ENCODE measurements at places on chromosomes 11 and 22. TPM values are rescaled to one million over a fixed set of nuclear protein-coding genes. Genes with fewer than 3 reads are reported as not detected.

- no peak for DNase-seq
These were observed 583 bp downstream of the APLP2 start for GRCh38 chr11:130070109-130070845.

GRCh38 chr11:130478881-130479280, 30.4 kb downstream of the ADAMTS15 start:
- DNase-seq: no peak

OR4D5 gene
- total RNA-seq: not detected

DNA sequence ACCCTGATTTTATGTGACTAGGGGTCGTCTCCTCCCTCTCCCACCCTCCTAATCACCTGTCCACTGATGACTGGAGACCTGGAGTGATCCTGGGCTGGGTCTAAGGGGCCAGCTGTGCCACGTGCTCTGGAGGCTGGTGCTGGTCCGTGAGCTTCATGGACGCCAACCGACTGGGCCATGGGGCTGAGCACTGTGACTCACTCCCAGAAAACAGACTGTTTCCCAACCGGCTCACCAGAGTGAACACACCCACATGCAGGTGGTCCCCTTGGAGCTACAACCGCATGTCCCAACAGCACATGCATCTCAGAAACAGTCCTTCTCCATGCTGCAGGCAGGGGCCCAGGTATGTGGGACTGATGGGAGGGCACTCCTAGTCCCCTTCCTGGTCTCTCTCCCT, 14.0 kb upstream of the LMO1 start:
- DNase-seq: no peak

- no peak for DNase-seq
These were observed 618 bp upstream of the CERK start for GRCh38 chr22:46738647-46739093.

GRCh38 chr11:77823775-77824174, 2.8 kb downstream of the AAMDC start:
- no peak for DNase-seq

ZNF202 gene
- 9.3 TPM for total RNA-seq

AQP11 gene
- 2.5 TPM for total RNA-seq

DNA sequence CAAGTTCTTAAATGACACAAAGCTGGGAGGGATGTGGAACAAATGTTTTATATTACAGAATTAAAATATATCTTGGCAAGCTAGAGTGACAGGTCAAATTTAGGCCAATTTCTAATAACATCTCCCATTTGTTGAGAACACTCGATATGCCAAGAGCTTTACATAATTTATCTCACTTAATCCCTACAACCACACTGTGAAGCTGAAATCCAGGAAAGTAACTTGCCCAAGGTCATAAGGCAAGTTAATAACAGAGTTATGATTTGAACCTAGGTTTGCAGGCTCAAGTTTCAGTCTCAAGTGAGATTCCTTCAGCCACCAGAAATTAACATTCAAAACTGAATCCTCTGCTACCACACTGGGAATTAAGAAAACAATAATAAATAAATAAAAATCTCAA, 38.3 kb downstream of the RAB30 start:
- no peak for DNase-seq

DNA sequence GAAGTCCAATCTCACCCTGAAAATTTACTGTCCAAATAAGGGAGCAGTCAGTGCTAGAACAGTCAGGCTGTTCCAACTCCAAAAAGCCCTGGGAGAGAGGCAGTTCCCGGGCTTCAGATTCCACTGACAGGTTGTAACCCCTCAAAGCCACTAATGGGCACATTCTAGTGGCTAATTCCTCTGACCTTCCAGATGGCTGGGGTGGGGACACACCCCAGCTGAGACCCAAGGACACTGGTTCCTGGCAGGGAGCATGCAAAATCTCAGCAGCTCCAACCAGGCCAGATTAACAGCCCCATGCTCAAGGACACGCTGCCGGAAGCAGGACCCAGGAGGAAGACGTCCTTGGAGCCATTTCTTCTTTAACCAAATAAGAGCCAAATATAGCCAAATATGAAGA, 92.7 kb downstream of the RPL27A start:
- DNase-seq: no peak

- DNase-seq: no peak
These were observed 130.9 kb upstream of the SEZ6L start for GRCh38 chr22:26038365-26038764.

TENM4 gene
- total RNA-seq: 27.8 TPM

DNA sequence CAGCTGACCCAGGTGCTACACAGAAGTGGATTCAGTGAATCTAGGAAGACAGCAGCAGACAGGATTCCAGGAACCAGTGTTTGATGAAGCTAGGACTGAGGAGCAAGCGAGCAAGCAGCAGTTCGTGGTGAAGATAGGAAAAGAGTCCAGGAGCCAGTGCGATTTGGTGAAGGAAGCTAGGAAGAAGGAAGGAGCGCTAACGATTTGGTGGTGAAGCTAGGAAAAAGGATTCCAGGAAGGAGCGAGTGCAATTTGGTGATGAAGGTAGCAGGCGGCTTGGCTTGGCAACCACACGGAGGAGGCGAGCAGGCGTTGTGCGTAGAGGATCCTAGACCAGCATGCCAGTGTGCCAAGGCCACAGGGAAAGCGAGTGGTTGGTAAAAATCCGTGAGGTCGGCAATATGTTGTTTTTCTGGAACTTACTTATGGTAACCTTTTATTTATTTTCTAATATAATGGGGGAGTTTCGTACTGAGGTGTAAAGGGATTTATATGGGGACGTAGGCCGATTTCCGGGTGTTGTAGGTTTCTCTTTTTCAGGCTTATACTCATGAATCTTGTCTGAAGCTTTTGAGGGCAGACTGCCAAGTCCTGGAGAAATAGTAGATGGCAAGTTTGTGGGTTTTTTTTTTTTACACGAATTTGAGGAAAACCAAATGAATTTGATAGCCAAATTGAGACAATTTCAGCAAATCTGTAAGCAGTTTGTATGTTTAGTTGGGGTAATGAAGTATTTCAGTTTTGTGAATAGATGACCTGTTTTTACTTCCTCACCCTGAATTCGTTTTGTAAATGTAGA, 1.7 kb downstream of the MALAT1 start:
- no peak for DNase-seq

APOA4 gene
- total RNA-seq: not detected

DNA sequence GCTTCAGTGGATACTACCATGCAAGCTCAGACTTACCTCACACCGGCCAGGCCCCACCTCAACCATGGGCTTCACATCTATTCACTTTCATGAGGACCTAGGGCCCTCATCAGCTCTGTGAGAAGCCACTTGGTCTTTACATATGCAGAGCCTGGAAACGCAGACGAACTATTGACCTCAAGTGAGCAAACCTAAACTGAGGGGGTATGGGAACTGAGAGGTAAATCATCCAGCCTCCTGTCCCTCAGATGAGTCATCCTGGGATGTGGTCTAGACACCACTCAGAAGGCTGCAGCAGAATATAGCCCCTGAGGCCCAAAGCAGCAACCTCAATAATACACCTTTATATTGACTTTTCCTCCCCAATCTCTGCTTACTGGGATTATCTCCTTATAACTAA, 578.0 kb downstream of the INSC start:
- no peak for DNase-seq

DNA sequence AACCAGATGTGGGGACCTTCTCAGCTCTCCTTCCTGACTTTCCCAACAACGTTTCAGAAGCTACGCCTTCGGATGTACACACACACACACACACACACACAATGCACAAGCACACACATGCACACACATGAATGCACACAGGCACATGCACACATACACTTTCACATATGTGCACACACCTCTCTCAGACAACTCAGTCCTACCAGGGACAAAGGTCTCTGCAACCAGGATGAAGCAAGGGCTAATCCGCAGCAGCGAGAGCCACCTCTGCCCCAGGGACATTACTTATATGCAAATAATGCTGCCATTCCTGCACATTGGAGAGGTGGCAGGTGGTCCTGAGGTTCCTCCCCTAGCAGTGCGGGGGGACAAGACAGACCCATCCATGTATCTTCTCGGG, 27.4 kb upstream of the LINC01488 start:
- no peak for DNase-seq

GRCh38 chr11:45209891-45210699, 63.7 kb downstream of the PRDM11 start:
- peak; percentile 86 for DNase-seq

GRCh38 chr11:70327717-70328116, 57.2 kb downstream of the PPFIA1 start:
- DNase-seq: no peak

DNA sequence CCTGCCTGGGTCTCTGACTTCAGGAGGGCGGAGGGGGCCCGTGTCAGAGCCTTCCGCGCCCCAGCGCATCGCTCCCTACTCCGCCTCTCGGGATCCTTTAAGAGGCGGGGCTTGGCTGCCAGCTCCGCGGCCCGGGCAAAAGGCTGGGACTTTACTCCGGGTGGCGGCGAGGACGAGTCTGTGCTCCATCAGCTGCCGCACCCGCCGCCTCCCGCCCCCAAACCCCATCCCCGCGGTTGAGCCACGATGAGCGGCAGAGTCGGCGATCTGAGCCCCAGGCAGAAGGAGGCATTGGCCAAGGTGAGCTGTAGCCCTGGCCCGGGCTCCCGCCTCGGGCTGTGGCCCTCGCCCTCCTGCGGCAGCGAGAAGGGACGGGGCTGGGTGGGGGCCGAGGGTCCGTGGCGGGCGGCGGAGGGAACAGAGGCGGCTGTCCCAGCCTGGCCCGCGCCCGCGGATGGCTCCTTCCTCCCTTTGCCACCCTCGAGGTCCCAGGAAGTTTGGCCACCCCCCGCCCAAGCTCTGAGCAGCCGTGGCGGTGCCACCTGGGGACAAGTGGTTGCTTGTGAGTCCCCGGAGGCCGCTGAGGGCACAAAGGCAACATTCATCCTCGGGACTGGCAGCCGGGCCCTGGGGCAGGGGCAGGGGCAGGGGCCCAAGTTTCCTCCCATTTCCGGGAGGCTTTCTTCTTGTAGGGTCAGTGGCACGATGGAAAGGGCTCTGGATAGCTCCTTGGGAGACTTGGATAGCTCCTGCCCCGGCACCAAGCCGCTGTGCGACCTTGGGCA, at the start of gene SEC14L2:
TSS of gene SEC14L2 (plus strand) at position 148 of the 785 bp plus-strand sequence. CDS start at position 247, 99 bp downstream.
- DNase-seq: no peak

GRCh38 chr22:45676024-45676423, 4.4 kb downstream of the ATXN10 start:
- DNase-seq: no peak

- DNase-seq: no peak
These were observed 92.8 kb upstream of the SEPTIN5 start for GRCh38 chr22:19621373-19622060.

GRCh38 chr11:1676229-1676740, 20.7 kb upstream of the KRTAP5-6 start:
- no peak for DNase-seq

DNA sequence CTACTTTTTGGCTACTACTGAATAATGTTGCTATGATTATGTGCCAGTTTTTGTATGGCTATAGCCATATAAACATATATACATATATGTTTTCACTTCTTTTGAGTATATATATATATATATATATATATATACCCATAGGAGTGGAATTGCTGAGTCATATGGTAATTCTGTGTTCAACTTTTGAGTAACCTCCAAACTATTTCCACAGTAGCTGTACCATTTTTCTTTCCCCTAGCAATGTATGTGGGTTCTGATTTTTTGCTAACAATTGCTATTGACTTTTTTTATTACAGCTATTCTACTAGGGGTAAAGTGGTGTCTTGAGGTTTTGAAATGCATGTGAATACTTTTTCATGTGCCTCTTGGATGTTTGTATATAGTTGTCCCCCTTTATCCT, 30.4 kb downstream of the CBL start:
- DNase-seq: no peak

DNA sequence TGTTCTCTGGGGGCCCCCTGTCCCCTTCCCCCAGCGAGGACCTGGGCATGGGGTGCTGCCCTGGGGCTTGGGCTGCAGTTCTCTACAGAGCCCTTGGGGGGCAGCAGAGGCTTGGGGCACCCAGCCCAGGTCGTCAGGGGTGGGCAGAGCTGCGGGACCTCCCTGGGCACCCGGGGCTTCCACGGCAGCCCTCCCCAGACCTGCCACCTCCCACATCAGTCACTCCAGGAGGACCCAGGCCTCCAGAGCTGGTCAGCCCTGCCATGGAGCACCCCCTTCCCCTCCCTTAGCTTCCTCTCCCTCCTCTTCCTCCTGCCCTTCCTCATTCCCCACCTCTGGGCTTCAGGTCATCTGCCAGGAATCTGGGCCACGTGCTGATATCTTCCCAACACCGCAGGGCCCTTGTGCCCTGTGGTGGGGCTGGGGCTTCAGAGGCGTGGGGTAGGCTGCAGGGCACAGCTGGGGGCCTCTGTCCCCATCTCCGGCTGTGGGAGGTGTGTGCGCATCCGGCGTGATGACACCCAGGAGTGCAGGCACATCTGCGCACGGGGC, 5.8 kb downstream of the TSPAN4 start:
- no peak for DNase-seq

- no peak for DNase-seq
These were observed 139.2 kb downstream of the WNT11 start for GRCh38 chr11:76067099-76067498.

DNA sequence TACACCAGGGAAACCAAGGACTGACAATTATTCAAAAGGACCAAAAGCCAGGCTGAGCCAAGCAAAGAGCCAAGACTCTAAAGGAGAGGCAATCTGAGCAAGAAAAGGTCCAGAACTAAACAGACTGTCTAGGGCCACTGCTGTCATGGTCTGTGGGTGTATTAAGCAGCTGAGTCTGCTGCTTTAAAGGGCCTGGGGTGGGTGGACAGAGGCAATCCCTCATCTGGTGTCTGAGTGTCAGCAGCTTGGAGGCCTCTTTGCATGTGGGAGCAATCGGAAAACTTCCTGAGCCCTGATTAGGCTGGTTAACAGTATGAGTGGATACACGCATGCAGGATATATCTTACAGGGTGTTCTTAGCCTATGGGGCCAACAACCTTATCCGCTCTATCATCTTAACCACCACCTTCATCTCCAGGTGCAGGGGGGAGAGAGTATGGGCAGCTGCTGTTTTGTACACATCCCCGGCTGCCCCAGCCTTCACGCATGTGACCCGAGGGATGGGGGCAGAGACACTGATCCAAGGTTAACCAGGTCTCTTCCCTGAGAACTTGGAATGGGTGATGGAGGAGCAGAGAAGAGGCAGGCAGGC, 67.5 kb upstream of the TIMP3 start:
- no peak for DNase-seq

DNA sequence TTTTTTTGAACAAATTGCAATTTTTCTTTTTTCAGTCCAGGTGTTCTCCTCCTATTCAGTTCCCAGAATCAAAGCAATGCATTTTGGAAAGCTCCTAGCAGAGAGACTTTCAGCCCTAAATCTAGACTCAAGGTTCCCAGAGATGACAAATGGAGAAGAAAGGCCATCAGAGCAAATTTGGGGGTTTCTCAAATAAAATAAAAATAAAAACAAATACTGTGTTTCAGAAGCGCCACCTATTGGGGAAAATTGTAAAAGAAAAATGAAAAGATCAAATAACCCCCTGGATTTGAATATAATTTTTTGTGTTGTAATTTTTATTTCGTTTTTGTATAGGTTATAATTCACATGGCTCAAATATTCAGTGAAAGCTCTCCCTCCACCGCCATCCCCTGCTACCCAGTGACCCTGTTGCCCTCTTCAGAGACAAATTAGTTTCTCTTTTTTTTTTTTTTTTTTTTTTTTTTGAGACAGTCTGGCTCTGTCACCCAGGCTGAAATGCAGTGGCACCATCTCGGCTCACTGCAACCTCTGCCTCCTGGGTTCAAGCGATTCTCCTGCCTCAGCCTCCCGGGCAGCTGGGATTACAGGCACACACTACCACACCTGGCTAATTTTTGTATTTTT, 6.2 kb upstream of the UBE4A start:
- no peak for DNase-seq

OR52E5 gene
- total RNA-seq: not detected

SMTNL1 gene
- 0.16 TPM for total RNA-seq

CCDC83 gene
- not detected for total RNA-seq
